ENCODE measurements at places on chromosomes 3 and 15. TPM values are rescaled to one million over a fixed set of nuclear protein-coding genes. Genes with fewer than 3 reads are reported as not detected.

CLSTN2 gene
- 1.6 TPM for total RNA-seq

- DNase-seq: no peak
Measured at GRCh38 chr15:90710436-90711027, 6.6 kb upstream of the BLM start.

GRCh38 chr15:77497110-77497737 lies 76.5 kb downstream of the HMG20A start:
- DNase-seq: no peak

DNA sequence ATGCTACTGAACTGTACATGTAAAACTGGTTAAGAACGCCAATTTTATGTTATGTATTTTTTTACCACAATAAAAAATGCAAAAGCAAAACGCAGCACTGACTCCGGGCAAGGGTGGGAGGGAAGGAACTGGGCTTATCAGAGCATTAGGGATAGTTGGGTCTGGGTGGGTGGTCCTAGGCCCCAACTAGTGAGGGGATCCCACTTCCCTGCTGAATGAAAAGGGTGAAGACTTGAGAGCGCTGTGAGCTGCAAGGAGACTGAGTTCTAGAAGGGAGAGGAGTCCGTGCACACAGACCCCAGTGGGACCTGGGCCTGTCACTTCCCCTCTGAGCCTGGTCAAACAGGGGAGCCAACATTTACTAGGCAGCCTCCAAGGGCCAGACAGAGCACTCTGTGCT lies 98.6 kb downstream of the TPRA1 start:
- no peak for DNase-seq

GRCh38 chr15:30906366-30906765 lies 2.7 kb downstream of the FAN1 start:
- no peak for DNase-seq

- DNase-seq: no peak
Measured at GRCh38 chr15:79025201-79025600, 65.4 kb downstream of the RASGRF1 start.

DNA sequence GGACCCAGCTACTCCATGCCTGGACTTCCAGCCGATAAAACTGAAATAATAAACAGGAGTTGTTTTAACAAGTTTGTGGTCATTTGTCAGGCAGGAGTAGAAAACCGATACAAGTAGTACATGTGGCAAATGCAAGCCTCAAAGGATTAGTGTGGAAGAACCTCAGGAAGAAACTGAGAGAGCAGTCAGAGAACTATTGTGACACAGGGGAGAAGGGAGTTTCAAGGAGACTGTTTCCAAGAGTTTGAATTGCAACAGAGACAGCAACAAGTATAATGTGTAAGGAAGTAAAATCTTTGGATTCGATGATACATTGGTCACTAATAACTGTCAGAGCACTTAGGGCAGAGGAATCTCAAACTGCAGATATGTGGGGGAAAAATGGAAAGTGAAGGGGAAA lies 450.6 kb upstream of the ARHGEF26 start:
- no peak for DNase-seq

GRCh38 chr3:30657914-30658313 lies 51.5 kb downstream of the TGFBR2 start:
- no peak for DNase-seq

- DNase-seq: no peak
Measured at GRCh38 chr3:145333931-145334330, 827.1 kb downstream of the PLOD2 start.

SSUH2 gene
- total RNA-seq: not detected

GRCh38 chr3:71857956-71858355 lies 73.0 kb upstream of the PROK2 start:
- DNase-seq: no peak

DNA sequence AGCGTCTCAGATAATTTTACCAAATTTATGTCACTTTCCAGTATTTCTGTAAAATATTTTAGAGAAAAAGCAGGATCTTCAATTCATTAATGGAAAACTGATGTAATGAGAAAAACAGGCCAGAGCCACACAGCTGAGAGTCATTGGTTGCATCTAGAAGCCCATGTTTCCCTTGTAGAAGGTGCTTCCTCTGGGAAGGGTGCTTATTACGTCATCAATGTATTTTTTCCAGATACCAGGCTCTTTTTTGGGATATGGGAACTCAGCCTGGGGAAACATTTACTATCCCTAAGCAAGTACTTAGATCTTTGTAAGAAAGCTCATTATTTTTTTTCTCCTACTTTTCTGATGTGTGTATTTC lies 89.1 kb upstream of the PHLDB2 start:
- DNase-seq: no peak

- DNase-seq: no peak
Measured at GRCh38 chr3:72336821-72337479, 511.3 kb downstream of the SHQ1 start.
